ENCODE measurements at places on chromosomes 11 and 22. TPM values are rescaled to one million over a fixed set of nuclear protein-coding genes. Genes with fewer than 3 reads are reported as not detected.

- DNase-seq: no peak
Observed at GRCh38 chr11:123129920-123130319, 65.1 kb downstream of the CLMP start.

- no peak for DNase-seq
Observed at GRCh38 chr22:23696326-23696851, 5.6 kb downstream of the RGL4 start.

- DNase-seq: no peak
Observed at GRCh38 chr11:61194981-61195695, 8.2 kb upstream of the PGA3 start.

GRCh38 chr11:76069001-76069400, 137.3 kb downstream of the WNT11 start:
- DNase-seq: no peak

DNA sequence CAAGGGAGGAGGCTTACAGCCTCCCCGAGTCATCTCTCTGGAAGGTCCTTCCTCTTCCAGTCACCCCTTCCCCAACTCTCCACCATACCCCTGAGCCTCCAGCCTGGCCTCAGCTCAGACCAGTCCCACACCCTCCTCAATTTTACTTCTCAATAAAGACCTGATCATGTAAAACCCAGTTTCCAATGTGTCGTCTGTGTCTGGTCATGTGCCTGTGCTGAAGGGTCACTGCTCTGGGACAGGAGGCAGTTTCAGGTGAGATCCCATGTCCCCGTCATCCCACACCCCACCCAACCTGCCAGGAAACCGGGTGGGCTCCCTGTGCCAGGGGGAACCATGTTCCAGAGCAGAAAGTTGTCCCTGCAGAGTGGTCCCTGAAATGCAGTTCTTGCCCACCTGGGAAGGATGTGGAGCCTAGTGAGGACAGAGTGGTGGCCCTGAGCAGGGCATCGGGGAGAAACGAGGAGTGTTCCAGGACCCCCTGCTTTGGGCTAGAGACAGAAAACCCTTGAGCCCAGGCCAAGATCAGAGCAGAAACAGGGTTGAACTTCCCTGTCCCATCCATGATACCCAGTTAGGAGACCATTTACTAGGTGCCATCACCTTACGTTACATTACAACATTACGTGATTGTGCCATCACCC, 19.4 kb downstream of the IGLL5 start:
- DNase-seq: no peak

Gene MS4A18
- not detected for polyA plus RNA-seq

Gene TPH1
- polyA plus RNA-seq: 0.52 TPM

Gene OR4A16
- polyA plus RNA-seq: not detected

Gene BLID
- not detected for polyA plus RNA-seq

Data from left renal pelvis (tissue), 4 donors.